ENCODE measurements at places on chromosomes 13 and 19.

GRCh38 chr13:43081866-43082265 lies 58.5 kb downstream of the DNAJC15 start:
- DNase-seq = no peak

GRCh38 chr13:98313023-98313921 lies 136.2 kb upstream of the RNF113B start:
- no peak for DNase-seq

GRCh38 chr19:12145348-12145747 lies 5.2 kb upstream of the ZNF20 start:
- DNase-seq = no peak

DNA sequence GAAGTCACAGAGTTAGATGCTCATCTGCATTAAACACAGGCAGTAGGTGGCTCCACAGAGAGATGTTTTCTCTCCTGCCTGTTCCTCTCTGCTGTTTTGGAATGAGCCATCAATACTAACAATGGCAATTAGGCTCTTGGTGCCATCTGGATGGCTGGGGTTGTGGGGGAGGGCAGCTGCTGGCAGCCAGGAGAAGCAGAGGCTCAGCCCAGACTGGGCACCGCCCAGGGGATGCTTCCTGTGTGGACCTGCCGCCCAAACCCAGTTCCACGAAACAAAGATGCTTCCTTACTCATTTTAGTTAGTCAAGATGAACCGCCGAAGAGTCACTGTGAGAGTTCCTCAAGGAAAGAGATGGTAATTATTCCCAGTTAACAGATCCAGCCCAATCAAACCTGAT lies 50.8 kb upstream of the PCDH8 start:
- DNase-seq = no peak

DNA sequence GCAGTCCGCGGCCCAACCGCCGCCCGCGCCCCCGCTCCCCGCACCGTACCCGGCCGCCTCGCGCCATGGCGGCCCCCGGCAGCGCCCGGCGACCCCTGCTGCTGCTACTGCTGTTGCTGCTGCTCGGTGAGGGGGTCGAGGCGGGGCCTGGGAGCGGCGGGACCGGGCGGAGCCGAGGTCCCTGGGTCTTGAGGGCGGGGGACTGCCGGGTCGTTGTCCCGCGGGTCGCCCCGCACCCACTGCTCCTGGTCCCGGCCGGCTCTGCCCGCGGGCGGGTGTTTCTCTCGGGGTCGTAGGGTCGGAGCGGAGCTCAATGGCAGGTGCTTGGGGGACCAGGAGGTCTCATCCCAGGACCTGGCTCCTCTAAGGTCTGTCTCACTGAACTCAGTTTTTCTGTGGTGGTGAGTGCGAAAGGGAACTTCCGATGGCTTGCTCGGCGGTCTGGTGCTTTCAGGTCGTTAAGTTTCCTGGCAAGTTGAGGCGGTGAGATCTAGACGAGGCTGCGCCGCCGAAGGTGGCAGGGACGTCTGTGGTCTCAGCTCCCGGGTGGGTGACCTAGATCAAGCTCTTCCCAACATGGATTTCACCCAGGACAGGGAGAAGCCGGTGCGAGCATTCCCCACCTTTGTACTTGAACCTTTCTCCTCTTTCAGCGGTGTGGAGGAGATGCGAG lies 467 bp downstream of the LAMP1 start:
- peak; percentile 73 for DNase-seq

DNA sequence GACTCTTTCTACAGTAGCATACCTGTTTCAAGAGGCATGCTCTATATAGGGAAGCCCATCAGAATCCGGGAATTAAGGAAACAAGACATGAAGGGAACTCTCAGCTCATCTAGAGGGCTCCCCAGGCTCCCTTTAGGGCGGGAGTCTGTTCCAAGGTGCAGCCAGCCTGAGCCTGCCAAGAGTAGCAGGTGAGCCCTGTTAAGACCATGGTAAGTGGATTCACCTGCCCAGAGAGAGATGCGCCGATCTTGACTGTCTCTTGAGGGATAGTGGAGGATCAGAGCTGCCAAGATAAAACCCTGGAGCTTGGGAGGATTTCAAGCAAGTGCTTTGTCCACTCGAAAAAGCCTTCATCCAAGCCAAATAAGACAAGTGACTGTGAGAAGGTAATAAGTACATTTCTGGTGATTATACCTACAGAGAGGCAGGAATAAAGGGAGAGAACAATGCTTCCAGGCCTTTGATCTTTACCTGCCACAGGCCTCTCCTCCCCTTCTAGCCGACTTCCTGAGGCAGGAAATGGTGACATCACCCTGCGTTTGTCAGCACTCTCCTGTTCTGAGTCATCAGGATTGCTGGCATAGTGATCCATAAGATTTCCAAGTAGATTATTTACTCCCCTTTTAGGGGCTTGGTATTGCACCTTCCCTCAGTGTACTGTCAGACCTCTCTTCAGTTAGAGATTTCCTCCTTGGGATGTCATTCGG lies 31.5 kb downstream of the KLF5 start:
- DNase-seq = peak; percentile 9

DNA sequence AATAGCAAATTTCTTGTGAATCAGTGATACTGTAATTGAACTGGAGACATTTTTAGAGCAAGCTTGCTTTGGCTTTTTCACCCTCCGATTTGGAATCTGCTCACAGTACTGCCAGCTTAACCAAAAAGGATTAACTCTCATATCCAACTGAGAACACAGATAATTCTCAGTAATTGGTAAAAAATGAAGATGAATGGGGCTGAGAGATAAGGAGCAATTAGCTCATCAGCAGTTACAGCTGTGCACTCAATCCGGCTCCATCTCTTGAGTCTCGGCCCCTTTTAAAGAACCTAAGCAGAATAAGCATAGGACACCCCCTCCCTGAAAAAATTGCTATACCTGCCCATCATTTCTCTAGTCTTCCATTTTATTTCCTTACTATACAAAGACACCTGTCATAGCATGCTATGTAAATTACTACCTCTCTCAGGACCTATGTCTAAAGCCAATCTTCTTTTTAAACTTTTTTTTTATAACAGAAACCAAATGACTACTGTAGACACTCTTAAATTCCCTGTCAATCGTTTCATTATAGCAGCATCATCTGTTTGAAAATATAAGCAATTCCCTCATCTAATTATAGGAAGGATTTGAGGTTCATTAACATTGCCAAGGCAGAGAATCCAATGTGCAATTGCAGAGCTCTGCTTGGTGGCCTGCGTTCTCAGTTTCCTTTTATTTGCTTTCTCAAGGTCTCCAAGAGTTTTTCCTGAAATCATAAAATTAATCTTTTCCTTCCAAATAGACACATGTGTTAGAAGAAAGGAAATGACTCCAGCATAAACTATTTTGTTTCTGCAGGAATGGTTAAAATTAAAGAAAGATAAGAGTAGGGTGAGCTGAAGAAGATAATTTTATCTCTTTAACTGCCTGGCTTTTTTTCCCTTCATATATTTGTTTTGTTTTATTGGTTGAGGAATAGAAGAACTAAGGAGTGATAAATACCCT lies 242.1 kb downstream of the DACH1 start:
- DNase-seq = no peak

DNA sequence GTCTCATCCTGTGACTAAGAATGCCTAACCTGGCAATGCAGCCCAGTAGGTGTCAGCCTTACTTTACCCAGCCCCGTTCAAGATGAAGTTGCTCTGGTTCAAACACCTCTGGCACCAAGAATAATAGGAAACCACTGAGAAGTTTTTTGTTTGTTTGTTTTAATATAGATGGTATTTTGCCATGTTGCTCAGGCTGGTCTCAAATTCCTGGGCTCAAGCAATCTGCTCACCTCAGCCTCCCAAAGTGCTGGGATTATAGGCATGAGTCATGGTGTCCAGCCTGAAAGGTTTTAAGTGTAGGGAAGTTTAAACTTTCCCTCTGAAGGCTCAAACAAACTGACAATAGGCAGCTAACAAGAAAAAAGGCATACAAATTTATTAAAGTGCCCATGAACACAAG lies 51.2 kb upstream of the ABCC4 start:
- no peak for DNase-seq

GRCh38 chr19:294946-295686 lies 3.9 kb upstream of the PLPP2 start:
- peak; percentile 33 for DNase-seq

GRCh38 chr13:42377640-42378382 lies 105.9 kb downstream of the AKAP11 start:
- peak; percentile 65 for DNase-seq

GRCh38 chr13:82565201-82565600 lies 1317.1 kb downstream of the SLITRK1 start:
- no peak for DNase-seq

DNA sequence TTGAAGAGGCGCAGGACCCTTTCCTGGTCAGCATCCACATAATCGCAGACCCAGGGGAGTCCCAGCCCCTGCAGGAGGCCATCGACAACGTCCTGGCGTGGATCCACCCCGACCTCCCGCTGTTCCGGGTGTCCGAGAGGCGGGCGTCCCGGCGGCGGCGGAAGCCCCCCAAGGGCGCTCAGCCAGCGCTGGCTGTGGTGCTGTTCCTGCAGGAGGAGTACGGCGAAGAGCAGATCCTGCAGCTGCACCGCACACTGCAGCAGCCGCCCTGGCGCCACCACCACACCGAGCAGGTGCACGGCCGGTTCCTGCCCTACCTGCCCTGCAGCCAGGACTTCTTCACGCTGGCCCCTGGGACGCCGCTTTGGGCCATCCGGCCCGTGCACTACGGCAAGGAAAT lies 29.3 kb downstream of the FAM124A start:
- no peak for DNase-seq

DNA sequence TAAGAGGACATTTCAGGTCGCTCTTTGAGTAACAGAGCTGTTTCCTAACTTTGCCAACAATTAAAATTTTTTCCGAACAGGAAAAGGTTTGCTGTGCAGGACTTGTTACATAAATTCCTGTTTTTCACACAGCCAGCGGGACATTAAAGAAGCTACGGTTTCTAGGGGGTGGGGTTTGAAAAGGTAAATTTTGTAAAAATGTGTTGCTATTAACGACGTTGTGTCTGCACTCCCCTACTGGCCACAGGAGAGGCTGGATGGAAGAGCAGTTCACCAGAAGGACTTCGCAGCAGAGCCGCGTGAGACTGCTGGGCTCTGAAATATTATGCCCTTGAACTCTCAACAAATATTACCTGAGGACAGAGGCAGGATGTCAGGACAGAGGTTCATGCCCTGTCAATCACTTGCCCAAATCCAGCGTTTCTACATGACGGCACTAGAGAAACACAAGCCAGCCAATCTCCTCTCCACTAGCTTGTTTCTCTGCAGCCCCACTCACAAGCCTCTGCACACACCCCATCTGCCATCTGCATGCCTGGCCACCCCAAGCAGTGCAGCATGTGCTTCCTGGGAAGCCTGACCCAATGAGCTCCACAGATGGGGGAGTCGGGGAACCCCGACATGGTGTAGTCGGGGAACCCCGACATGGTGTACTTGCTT lies 102.0 kb downstream of the FOXO1 start:
- DNase-seq = no peak

GRCh38 chr13:64540468-64540867 lies 2689.7 kb downstream of the PCDH9 start:
- no peak for DNase-seq

GRCh38 chr19:2129486-2129885 lies 21.9 kb downstream of the AP3D1 start:
- DNase-seq = no peak

- DNase-seq = no peak
These were observed 122.1 kb downstream of the CYSLTR2 start for GRCh38 chr13:48775804-48776203.

- no peak for DNase-seq
These were observed 617.2 kb downstream of the DCT start for GRCh38 chr13:93862259-93862658.

- DNase-seq = no peak
These were observed 31.5 kb downstream of the ADPRHL1 start for GRCh38 chr13:113421673-113422270.

DNA sequence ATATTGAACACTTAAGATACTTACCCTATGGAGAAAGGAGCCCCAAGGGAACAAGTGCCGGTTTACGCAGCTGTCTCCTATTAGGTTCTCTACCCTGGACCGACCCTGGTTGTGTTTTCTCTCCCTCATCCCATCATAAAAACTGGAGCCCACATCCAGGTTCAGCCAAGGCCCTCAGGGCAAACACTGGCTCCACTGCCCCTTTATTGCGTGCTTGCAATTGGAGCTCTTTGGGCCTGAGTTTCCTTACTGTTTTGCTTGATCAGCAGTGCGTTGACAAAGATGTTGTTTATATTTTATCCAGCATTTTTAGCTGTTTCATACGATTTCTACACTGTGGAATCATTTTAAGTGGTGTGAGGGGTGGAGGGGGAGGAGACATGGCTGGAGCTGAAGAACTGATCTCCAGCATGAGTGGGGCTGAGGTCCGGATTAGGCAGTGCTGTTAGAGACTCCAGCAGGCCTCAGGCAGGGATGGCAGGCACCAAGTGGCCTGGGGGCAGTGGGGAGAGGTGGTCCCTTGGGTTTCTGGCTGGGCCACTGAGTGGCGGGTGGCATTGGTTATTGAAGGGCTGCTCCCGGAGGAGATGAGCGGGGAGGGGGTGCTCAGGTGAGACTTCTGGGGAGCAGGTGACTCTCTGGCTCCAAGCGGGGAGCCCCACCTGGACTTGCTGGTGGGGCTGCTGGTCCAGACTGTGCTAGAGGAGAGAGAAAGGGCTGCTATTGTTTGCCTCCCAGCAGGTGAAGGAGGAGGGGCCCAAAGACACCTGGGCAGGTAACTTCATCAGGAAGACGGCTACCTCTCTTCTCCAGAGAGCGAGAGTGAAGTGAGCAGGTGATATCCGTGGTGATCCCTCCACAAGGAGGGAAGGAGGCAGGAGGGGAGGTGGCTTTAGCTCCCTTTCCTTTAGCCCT lies 62.4 kb upstream of the RNF113B start:
- DNase-seq = no peak

GRCh38 chr19:55304279-55304978 lies 20.6 kb downstream of the BRSK1 start:
- DNase-seq = peak; percentile 37

DNA sequence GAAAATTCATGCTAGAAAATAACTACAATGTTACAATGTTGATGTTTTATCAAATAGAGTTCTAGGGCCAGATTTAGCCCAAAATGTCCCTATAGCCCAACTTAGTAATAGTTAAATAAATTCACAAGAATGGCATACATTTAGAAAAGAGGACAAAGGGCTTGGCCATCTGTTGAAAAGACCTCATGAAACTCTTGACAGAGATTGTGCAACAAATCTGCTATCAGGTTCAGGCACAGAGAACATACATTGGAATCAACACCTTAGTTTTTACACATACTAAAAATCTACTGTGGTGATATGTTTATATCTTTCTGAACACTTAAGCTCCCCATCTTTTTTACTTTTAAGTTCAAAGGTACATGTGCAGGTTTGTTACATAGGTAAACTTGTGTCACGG lies 298.3 kb upstream of the DACH1 start:
- DNase-seq = no peak

GRCh38 chr19:21586311-21587116 lies 81.1 kb downstream of the ZNF429 start:
- DNase-seq = no peak

DNA sequence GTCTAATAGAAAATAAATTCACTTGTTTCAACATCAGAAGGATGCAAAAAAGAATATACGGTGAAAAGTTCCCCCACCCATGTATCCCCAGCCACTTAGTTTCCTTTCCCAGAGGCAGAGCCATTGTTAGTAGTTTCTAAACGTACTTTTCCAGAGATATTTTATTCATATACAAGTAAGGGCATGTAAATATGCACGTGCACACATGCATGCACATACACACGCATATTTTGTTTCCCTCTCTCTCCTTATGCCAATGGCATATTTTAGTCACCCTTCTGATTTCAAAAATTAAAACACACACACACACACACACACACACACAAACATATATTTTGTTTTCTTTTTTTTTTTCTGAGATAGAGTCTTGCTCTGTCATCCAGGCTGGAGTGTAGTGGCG lies 147.4 kb downstream of the PDS5B start:
- DNase-seq = no peak
